ENCODE measurements at places on chromosomes 12 and 14. TPM values are rescaled to one million over a fixed set of nuclear protein-coding genes. Genes with fewer than 3 reads are reported as not detected.
A peak's percentile ranks its signal among the peaks of the same experiment; 100 is the strongest.

DLK1 gene
- 2.8 TPM for total RNA-seq

OR10G3 gene
- total RNA-seq: not detected

HELB gene
- total RNA-seq: 1.3 TPM

GRCh38 chr14:68794130-68794850 lies 1.4 kb upstream of the ZFP36L1 start:
- H3K4me3 ChIP-seq: peak overlapping the region; percentile 96
- H3K27ac ChIP-seq: peak overlapping the region; percentile 100
- no peaks in the 10 kb centered on the region for H3K27me3 ChIP-seq
- H3K36me3 ChIP-seq: peaks cover 17% of the 10 kb centered on the region
- peak; percentile 90 for DNase-seq

DNA sequence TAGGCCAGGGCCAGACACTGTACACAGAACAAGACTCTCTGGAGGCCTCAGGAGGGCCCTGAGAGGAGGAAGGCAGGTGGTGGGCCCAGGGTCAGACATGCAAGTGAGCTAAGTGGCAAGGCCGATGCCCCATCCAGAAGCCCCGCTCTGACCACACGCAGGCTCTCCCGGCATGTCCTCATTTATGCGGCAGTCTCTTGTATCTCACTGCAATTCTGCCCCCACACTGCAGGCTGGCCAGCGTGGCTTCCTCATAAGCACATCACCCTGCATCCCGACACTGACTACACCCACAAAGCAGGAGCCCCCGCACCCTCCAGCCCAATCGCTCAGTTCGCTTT lies 17.5 kb downstream of the SSH1 start:
- H3K4me3 ChIP-seq: no peak overlapping the region
- H3K4me1 ChIP-seq: peaks cover 98% of the 10 kb centered on the region
- H3K36me3 ChIP-seq: peaks cover 8% of the 10 kb centered on the region
- no peaks in the 10 kb centered on the region for H3K27me3 ChIP-seq
- peak overlapping the region; percentile 92 for H3K27ac ChIP-seq
- peak; percentile 26 for DNase-seq

DNA sequence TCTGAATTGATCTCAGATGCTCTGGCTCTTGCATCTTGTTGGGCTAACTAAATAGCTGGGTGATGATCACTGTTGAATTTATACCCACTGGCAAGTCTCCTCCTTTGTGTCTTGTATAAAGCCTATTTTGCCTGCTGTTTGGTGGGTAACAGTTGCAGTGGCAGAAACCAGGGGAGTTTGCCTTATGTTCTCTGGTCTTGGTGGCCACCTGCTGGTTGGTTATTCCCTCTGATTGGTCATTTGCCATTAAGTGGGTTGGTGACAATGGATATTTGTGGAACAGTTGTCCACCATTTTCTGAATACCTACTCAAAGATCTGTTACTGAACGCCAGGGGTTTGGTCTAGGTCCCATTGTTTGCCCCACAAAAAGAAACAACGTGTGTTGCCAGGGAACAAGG lies 52.1 kb downstream of the AVPR1A start:
- no peak for DNase-seq
- H3K4me3 ChIP-seq: no peak overlapping the region
- H3K4me1 ChIP-seq: no peaks in the 10 kb centered on the region
- no peaks in the 10 kb centered on the region for H3K27me3 ChIP-seq

- H3K4me3 ChIP-seq: no peak overlapping the region
- H3K27ac ChIP-seq: no peak overlapping the region
- H3K36me3 ChIP-seq: no peaks in the 10 kb centered on the region
- no peak for DNase-seq
- peaks cover 4% of the 10 kb centered on the region for H3K4me1 ChIP-seq
Observed at GRCh38 chr14:100822532-100823296, 3.2 kb upstream of the MEG3 start.

Measured in left ventricle myocardium inferior (tissue), 1 donor.